ENCODE measurements at places on chromosomes 7 and 10.

- no peak for DNase-seq
Measured at GRCh38 chr10:34761453-34761852, 53.6 kb downstream of the PARD3 start.

GRCh38 chr7:83835424-83835823 is 186.5 kb upstream of the SEMA3E start:
- no peak for DNase-seq

- peak; percentile 58 for DNase-seq
Measured at GRCh38 chr7:151884312-151885201, 7.6 kb upstream of the PRKAG2 start.

DNA sequence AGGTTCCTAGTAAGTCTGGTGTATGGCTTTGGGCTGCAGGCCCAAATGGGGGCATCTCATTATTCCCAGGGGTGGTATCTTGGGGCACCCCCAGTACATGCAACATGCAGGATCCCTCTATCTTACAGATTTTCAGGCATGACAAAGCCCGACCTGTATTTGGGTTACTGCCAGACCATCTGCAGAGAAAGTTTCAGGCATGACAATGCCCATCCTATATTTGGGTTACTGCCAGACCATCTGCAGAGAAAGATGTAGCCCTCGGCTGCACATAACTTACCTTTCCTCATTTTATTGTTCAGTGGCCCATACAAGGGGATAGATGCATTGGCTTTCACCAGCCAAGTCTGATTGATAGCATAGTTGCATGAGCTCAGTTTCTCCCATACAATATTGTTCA is 112.2 kb upstream of the RAB18 start:
- DNase-seq = no peak

DNA sequence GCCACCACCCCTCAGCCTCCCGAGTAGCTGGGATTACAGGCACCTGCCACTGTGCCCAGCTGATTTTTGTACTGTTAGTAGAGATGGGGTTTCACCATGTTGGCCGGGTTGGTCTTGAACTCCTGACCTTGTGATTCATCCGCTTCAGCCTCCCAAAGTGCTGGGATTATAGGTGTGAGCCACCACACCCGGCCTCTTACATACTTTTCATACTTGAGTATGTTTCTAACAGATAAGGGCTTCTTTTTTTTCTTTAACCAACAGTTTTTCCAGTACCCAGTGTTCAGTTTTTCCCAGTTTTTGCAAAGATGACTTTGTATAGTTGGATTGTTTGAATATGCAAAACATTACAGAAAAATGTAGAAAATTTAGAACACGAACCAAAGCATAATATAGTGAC is 7.7 kb downstream of the EIF4H start:
- DNase-seq = no peak

- DNase-seq = no peak
Measured at GRCh38 chr7:70893422-70893821, 238.5 kb upstream of the GALNT17 start.

DNA sequence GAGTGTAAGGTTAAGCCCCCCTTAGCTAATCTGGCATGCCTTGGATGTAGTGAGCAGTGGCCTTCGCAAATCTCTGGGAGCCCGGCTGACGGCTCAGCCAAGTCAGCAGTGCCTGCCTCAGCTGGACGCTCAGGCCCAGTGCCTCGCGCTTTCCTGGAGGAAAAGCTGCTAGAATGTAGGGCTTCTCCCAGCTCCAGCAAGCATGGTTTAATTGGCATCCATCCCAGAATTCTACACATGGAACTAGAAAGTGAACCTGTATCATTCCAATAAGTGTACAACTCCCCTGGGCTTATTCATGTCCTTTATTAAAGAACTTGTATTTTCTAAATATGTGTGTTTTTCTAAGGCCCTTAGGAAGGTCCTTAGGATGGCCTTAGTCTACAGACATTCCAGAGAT is 287.8 kb upstream of the SHH start:
- no peak for DNase-seq

DNA sequence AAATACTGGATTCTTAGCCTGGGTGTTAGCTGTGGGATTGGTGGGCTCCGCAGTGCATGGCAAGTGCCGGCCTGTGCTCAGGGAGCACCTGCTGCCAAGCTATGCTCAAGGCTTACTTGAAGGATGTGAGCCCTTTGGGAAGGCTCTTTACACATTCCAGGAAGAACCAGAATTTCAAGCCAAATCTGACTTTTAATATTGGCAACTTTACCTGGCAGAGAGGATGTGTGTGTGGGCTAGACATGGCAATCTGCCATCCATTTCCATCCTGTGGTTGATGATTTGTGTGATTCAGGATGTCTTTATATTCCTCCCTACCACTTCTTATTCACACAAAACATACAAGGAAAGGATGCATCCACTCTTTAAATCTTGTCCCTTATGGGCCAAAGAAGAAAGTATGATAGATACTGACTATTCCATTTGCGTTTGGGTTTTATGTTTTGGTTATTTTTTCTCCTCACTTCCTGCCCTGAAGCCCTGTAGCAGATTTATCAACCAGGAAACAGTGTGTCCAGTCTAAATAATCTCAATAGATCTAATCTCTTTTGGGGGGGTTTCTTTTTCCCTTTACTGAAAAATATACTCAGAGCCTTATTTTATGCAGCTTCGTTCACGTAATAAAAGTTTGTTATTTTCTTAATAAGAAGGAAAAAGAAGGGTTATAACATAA is 247.1 kb downstream of the COBL start:
- DNase-seq = no peak

DNA sequence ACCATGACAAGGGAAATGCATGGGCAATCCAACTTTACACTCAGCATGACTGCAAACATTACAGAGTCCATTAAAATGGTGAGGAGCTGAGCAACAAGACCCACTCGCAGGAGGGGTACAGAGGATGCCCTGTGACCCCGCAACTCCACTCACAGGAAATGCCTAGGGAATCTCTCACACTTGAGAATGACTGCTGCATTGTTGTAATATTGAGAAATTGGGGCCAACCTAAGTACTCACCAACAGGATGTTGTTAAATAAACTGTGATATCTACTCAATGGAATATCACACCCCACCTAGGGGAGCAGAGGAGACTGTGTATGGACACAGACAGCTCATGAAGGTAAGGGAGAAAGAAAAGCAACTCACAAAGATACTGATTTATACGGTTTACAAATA is 53.4 kb upstream of the CAMK2B start:
- DNase-seq = no peak

DNA sequence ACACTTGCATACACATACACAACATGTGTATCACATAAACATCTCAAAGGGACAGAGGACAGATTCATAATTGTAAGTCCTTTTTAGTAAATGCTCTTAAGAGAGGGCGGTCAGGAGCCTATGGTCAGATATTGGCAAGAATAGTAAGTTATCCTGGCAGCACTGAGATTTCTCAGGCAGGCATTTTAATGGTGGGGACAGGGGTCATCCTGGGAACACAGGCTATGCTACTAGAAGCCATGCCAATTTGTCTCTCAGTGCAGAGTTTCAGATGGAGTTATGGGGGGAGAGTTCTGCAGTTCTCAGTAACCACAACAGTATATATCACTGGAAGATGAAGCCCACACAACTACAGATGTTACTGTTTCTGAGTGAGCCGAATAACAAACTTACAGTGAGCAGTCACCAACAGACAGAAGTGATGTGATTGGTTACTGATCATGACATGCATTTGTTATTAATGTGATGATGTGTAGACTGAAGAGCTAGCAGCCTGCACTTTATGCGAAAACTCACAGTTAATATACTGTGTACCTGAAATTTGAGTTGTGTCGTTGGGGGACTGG is 16.4 kb downstream of the ZNF487 start:
- DNase-seq = peak; percentile 73

GRCh38 chr7:159093351-159093971 is 51.2 kb downstream of the VIPR2 start:
- DNase-seq = no peak

DNA sequence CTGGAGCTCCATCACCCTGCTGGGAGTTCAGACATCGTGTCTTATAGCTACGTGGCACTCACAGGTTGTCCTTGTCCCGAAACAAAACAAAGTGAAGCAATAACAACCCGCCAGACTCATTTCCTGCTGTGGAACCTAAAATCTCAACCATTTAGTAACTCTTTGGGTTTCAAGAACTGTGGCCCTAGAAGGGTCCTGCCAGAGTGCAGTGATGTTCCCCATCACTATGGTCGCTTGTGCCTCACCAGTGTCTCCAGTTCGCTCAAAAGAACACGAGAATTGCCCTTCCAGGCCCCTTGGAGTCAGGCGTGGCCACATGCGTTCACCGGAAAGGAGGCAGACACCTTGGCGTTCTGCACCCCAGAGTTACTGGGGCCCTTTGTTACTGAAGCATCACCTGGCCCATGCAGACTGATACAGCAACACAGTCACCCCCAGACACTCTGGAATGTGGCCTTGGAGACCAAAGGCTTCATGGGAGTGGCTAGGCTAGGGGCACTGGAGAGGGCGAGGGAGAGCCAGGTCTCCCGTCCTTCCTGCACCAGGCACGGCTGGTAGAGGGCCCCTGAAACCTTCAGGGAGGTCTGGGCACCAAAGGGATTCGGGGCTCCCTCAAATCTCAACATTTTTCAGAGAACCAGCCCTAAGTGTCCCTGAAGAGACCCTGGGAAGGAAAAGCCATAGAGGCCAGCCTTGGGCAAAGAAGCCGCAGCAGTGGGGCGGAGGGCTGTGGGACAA is 908 bp downstream of the CRYGN start:
- no peak for DNase-seq

DNA sequence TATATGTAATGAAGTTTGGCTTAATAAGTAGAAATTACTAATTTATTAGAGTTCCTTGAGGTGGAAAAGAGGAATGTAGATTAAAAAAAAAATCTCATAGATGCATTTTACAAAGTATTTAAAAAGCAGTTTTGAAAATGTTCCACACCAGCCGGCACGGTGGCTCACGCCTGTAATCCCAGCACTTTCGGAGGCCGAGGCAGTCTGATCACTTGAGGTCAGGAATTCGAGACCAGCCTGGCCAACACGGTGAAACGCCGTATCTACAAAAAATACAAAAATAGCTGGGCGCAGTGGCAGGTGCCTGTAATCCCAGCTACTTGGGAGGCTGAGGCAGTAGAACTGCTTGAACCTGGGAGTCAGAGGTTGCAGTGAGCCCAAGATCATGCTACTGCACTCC is 3.2 kb upstream of the CHRM2 start:
- DNase-seq = no peak

DNA sequence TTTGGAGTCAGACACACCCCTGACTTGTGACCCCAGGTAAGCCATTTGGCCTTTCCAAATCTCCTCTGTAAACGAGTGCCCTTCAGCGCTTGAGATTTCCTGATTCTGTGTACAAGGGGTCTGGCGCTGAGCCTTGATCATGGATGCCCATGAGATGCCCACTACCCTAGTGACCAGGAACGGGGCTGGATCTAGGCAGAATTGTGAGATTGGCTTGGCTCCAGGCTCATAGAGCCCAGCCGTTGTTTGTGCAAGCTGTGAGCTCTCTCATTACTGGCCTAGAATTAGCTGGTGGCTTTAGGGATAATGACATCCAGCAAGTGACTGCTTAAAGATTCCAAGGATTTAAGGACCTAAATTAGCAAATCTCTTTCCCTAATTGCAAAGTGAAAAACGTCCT is 84.9 kb downstream of the CAMK1D start:
- no peak for DNase-seq

- no peak for DNase-seq
Measured at GRCh38 chr7:141891336-141891735, 24.9 kb upstream of the OR9A4 start.

GRCh38 chr7:44213877-44214388 is 13.2 kb downstream of the YKT6 start:
- DNase-seq = peak; percentile 17

DNA sequence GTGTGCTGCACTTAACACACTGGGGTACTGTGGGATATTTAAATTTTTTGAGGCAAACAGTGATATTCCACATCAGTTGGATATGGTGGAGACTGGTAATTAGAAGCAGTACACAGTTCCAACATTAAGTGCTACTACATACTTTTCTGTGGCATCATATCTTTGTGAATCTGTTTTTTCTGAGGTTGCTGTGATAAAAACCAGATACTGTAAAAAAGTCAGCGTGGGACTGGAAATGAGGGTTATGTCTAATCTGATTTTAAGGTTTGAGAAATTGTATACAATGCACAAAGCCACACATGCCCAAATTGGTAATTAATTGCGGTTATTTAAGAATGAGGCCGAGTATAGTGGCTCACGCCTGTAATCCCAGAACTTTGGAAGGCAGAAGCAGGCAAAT is 41.2 kb downstream of the TBC1D12 start:
- DNase-seq = no peak

DNA sequence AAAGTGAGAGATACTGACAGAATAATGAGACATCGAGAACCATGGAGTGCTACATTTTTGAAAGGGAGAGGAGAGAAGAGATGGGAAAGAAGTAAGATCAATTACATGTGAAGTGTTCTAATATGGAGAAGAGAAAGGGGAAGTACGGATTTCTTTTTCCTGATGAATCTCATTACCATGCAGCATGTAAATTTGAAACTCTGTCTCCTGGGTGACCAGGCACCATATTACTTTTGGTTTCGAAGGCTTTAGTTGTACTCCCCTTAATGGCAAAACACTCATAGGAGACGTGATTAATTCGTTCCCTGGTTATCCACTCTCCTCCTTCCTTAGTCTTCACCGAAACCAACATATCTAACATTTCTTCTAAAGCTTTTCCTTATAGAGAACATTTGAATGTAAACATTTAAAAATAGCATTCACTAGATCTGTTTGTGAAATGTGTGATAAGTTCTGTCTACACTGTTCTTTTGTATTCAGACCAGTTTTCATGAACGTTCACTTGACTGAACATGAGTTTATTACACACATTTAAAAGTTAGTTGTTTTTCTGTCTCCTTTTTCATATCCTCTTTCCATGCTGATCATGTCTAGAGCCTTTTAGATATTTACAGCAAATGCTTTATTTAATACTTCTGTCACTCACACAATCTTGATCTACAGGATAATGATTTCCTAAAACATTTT is 80.2 kb upstream of the MSRB2 start:
- DNase-seq = peak; percentile 77

- peak; percentile 13 for DNase-seq
Measured at GRCh38 chr7:156650042-156650441, 9.5 kb downstream of the RNF32 start.

DNA sequence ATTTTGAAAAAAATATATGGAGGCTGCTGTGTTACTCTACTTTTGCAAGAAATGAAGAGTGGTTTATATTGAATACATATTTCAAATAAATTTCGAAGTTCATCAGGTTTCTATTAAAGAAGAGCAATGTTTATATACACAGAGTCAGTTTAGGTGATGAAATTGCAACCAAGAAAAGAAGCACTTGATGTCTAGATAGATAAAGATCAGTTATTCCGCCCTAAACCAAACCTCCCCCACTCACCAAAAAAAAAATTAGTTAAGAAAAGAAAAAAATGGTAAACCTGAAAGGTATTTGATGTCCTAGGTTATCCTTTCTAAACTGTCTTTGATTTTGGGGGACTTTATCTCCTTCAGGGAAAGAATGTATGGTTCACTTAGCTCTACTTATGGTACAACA is 111.8 kb downstream of the SKIDA1 start:
- no peak for DNase-seq
